ENCODE measurements at places on chromosomes 4 and X. TPM values are rescaled to one million over a fixed set of nuclear protein-coding genes. Genes with fewer than 3 reads are reported as not detected.

- DNase-seq, result no peak
Observed at GRCh38 chr4:73607375-73608033, 12.7 kb downstream of the RASSF6 start.

- no peak for DNase-seq
Observed at GRCh38 chr4:173281406-173282255, 52.5 kb downstream of the HMGB2 start.

GRCh38 chr4:87657525-87657924, 7.4 kb downstream of the DMP1 start:
- DNase-seq, result no peak

GRCh38 chr4:8524595-8525382, 55.4 kb upstream of the GPR78 start:
- no peak for DNase-seq

Gene CFI
- 11.5 TPM for total RNA-seq

DNA sequence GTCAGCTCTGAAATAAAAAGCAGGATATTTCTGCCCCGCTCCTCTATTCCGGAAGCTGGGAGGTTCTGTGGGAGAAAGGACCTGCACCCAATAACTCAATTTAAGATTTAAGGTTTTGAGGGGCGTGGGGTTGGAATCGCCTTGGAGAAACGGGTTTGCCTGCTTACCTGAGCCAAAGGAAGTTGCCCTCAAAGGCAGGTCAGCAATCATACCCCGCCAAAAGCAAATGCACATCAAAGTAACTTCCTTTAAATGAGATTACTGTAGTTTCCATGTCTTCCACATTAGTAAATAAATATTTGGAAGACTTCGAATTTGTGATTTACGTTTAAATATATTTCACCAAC, 978 bp upstream of the HS3ST1 start:
- no peak for DNase-seq

Gene TMSB15C
- total RNA-seq, result 0.19 TPM

DNA sequence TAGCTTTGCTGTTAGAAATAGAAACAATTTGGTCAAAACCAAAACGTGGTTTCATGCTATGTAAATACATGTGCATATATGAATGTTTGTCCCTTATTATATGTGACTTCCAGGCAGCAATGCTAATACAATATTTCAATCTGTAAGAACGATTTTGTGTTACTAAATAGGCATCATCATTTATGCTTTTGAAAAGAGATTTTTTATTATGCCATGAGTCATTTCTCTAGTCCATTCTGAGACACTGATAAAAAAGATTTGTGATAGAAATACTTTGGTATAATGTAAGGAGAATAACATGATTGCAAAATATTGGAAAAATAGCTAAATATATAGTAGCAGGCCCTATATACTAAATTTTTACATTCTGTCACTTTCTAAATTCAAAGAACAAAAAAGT, 28.9 kb downstream of the SYNPO2 start:
- no peak for DNase-seq

Gene HS6ST2
- total RNA-seq, result 0.08 TPM

DNA sequence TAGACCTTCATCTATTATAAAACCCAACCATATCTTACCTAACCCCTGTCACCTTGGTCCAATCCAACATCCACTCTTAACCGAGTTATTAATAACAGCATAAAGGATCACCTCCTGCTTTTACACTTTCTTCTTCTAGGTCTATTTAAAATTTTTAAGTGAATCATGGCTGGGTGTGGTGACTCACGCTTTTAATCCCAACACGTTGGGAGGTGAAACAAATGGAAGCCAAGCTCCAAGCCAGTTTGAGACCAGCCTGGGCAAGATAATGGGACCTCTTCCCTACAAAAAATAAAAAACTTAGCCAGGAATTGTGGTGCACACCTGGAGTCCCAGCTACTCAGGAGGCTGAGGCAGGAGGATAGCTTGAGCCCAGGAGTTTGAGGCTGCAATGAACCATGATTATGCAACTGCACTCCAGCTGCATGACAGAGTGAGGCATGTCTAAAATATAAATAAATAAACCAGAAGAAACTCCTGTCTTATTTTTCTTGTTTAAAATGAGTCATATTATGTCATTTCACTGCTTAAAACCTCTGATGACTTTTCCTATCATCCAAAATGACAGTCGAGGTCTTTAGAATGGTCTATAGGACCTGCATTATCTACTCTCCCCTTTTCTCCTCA, 188.4 kb downstream of the GASK1B start:
- no peak for DNase-seq

- no peak for DNase-seq
Observed at GRCh38 chr4:13160920-13161319, 323.2 kb downstream of the RAB28 start.

Gene CLDN34
- not detected for total RNA-seq
